ENCODE measurements at places on chromosomes 3 and 15.
A peak's percentile ranks its signal among the peaks of the same experiment; 100 is the strongest.

- no peak for DNase-seq
These were observed 45.1 kb downstream of the SEC22A start for GRCh38 chr3:123246866-123247265.

DNA sequence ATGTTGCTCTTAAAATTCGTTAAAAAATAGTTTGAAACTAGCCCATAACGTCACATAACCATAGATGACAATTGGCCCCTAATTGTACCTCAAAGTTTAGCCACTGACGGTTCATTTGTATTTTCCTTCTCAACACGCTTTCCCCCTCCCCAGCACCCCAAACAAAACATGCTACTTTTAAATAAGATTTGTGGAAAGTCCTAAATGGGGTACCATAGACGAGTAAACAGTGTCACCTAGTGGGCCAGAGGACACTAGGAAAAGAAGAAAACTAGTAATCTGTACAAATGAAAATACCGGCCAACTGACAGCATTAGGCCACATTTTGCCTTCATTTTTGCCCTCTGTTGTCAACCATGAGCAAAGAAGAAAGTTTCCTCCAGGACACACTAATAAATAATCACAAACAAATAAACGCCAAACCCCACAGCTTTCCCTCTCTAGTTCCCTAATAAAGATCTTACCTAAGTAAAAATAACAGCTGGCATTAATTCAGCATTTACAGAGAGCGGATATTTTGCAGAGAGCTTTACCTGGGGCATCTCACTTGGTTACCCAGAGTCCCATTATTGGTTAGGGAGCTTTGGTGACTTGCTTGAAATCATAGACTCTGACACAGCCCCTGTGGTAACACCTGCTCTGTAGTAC, 175.1 kb upstream of the ATP11B start:
- DNase-seq = peak; percentile 10

DNA sequence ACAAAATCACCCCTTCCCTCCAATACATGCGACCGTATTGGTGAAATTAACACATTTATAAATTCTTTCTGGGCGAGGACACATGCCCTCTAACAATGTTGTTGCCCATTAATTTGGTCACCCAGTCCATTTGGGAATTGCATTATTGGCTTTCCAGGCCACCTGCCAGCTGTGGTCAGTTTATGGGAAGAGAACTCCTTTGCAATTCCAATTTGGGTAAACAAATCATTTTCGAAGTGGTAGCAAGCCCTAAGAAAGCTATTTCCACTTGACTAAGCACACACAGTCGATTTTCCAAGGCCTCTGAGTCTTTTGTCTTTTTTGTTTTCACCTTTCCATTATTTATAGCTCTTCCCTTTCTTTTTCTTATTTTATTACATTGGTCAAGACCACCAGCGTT, 362.3 kb upstream of the RGMA start:
- no peak for DNase-seq

- peak; percentile 59 for DNase-seq
These were observed 66.9 kb downstream of the SLCO2A1 start for GRCh38 chr3:133962849-133963248.

DNA sequence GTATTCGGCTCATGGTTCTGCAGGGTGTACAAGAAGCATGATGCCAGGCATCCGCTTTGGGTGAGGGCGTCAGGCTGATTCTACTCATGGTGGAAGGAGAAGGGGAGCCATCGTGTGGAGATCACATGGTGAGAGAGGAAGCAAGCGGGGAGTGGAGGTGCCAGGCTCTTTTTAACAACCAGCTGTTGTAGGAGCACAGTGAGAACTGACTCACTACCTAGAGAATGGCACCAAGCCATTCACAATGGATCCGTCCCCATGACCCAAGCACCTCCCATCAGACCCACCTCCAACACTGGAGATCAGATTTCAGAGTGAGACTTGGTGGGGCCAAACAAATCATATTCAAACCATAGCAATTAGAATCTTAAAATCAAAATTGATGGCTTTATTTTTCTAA, 259.8 kb upstream of the CTDSPL start:
- no peak for DNase-seq

Measured in fibroblast of pulmonary artery (primary cell).